ENCODE measurements at places on chromosomes 7 and 10. TPM values are rescaled to one million over a fixed set of nuclear protein-coding genes. Genes with fewer than 3 reads are reported as not detected.

RNF133 gene
- 0.50 TPM for total RNA-seq

TMEM225B gene
- 1.2 TPM for total RNA-seq

GALNT17 gene
- under 0.01 TPM for total RNA-seq

- DNase-seq: peak; percentile 38
Observed at GRCh38 chr7:129493555-129493954, 8.8 kb upstream of the SMKR1 start.

- DNase-seq: peak; percentile 55
Observed at GRCh38 chr10:22850541-22850940, 77.3 kb upstream of the ARMC3 start.

DNA sequence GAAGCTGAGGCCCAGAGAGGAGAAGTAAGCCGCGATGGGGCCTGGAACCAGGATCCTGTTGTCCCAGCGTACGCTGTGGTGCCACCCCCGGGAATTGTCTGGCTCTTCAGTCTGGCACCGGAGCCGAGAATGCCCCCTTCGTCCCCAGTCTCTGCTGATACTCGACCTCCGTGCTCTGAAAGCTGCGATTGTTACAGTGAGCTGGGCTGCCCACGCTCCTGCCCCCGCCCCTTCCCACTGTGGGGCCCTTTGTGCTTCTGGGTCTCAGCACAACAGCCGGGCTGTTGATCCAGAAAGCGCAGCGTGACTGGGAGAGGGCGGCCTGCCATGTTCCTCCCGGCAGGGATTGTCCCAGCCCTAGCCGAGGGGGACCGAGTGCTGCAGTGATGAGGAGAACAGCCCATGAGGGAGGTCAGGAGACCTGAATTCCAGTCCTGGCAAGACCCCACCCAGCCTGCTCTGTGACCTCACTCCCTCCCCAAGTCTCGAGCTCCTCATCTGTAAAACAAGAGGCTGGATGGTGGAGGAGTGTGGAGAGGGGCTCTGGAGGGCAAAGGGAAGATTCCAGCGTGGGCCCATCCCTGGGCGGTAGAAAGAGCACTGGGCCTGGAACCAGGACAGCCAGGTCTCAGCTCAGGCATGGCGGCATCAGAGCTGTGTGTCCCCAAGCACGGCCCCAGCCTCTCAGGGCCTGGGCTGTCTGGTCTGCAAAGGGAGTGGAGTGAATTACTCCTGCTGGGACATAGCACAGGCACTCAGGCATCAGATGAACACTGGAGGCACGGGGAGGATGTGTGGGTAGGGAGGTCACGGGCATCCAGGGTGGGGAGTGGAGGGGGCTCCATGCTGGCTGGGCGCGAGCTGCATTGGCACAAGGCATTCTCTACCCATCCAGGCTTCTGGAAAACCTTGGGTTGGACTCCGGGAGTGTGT, 43.6 kb downstream of the TSPAN15 start:
- no peak for DNase-seq

DNA sequence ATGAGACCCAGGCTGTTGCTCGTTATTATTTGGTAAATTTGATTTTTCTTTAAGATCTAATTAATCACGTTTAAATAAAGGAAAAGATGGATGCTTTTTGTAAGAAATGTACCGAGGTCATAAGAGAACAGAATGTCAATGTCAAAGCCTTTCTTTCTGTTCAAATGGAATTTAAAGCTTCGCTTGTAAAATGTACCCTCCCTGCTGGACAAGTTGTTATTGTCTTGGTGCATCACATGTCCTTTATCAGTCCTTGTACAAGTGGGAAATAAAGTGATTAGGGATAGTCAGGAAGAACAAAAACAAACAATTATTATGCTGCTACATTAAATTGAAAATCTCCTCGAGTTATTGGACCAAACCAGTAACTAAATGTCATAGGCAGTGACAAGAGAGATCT, 363.2 kb downstream of the PHTF2 start:
- DNase-seq: no peak

GRCh38 chr10:124686707-124687376, 57.3 kb downstream of the FAM53B start:
- DNase-seq: no peak

DNA sequence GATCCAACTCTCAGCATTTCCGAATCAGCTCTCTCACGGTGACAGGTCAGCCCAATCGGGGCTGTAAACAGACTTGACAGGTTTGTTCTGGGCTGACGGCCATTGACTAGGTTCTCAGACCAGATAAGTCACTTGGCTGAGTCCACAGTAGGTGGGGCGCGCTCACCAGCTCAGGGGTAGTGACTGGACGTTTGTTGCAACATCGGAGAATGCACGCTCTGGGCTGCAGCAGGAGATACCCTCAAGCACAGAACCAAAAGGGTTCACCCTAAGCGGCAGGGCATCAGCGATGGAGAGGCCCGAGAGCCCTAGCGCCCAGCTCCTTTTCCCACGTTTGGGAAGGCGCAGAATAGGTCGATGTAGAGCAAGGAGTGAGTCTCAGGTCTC, 1.8 kb downstream of the KLLN start:
- DNase-seq: peak; percentile 87

DNA sequence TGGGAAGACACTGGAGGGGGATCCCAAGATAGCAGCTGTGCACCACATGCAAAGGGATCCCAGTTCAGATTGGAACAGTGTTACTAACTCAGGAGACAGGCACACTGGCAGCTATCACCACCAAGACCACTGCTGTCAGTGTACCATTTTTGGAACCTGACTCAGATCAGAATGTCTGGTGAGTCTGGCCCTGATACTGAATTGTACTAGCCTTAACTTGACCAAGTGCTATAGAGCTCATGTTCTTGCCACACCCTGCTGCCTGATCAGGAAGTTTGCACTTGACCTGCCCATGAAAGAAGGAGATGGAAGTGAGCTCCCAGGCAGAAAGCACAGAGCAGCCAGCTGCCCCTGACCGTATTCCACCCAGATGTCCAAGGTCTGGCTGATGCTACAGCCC, 4.8 kb upstream of the PRRT4 start:
- DNase-seq: no peak

DNA sequence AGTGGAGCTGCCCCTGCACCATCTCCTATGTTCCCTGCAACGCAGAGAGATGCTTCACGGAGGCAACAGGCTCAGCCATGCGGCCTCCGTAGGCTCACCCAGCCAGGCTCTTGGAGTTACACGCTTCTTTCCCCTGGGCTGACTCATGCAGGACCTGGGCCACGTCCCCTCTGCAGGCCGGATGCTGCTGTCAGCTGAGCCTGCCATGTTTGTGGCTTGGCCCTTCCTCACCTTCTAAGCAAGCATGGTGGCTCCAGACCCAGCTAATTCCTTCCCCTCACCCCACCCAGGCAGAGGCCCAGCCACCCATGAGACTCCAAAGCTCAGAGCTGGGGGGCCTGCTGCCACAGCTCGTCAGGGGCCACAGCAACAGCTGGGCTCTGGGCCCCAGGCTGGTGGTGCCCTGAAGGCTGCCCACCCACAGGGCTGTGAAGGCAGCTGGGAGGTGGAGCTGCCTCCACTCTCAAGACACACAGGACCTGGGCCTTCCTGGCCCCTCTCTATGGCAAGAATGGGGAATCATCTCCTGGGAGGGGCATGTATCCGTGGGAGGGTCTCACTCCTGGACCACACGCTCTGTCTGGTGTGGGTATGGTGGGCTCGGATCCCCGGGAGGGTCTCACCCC, 219.6 kb downstream of the ELFN1 start:
- peak; percentile 67 for DNase-seq

Data from fibroblast of lung (primary cell).